ENCODE measurements at places on chromosomes 16 and 17.

DNA sequence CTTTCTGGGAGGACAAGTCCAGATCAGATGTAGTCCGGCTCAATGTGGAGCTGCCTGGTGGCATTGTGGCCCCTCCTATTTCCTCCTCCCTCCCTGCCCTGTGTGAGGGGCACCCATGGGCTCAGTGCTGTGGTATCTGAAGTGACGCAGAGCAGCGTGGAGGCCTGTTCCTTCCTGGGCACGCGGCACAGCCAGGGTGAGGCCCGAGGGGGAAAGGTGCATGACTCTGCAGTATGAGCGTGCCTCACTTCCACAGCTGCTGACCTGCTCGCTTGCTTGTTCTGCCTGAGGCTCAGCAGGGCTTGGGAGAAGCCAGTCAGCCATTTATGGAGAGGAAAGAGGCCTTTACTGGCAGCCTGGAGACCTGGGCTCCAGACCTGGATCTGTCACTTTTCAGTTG is 11.7 kb downstream of the TMEM238L start:
- DNase-seq, result peak; percentile 19

GRCh38 chr17:76772842-76773525 is 35.1 kb downstream of the MFSD11 start:
- DNase-seq, result peak; percentile 96

- DNase-seq, result no peak
Observed at GRCh38 chr17:44188576-44189403, 2.0 kb downstream of the TMUB2 start.

DNA sequence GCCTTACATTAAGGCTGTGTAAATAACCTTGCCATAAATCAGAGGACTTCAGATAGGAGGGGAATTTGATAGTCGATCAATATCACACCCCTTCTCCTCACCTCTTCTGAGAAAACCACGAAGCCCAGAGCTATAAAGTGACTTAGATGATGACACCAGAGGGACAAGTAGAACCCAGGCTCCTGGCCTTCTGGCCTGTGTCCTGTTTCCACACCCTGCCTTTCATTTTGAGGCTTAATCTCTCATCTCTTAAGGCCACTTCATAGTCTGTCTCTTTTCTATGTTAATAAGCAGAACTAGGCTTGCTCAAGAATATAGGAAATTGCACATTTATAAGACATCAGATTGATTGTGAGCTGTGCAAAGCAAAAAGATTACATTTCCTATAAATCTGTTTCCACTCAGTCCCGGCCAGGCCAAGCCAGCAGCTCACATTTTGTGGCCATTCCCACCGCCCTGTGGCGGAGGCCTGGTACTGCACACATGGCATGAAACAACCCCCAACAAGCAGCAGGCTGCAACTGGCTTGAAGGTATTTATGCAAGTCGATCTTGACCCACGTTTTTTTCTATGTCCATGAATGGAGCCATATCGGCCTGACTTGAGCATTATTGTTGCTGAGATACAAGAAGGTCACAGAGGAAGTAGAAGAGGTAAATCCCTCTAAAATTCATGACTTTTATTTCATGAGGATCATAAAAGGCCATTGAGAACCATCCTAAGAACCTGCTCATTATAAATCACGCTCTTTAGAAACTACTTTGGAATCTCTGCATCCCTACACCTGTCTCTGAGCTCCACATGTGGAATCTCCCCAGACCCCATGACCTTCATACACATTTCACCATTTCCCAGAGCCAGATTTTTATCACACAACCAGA is 93.7 kb downstream of the PMP22 start:
- DNase-seq, result peak; percentile 79

GRCh38 chr16:81473558-81473957 is 28.9 kb downstream of the CMIP start:
- peak; percentile 45 for DNase-seq
